Endodermal cell (in vitro differentiated cells): ENCODE measurements at places on chromosomes 7 and 10.

- DNase-seq: no peak
These were observed 185.2 kb downstream of the WDR37 start for GRCh38 chr10:1241322-1241890.

DNA sequence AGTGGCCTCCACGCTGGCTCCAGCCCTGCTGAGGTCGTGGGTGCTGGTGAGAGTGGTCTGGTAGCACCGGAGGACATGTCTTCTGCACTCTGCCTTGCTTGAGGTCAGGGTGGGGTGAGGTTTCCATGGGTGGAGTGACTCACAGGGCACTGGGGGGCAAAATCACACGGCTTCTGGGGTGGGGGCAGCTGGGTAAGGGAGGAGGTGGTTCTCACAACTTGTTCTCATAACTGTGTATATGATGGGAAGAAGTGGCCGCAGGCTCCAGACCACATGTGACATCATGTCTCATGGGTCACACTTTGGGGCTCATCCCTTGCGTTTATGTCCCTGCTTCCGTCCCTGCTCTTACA lies 884 bp upstream of the PRF1 start:
- no peak for DNase-seq

DNA sequence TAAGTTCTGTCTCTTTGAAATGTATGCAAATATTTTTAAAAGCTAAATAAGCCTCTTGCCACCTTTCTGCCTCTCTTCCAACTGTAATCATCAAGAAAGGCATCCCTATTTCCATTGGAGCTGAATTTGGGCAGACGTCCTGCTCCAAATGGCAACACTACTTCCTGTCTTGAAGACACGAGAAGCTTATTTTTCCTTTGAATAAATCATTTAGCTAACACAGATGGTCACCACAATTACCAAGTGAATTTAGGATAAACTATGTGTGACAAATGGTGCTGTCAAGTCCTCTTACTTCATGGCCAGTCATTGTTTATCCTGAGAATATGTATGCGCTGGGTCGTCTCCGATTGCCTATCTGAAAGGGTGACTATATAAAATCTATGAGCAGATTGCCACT lies 268.0 kb downstream of the ANKRD7 start:
- no peak for DNase-seq

GRCh38 chr7:148325208-148325607 lies 265.4 kb upstream of the C7orf33 start:
- DNase-seq: no peak

- DNase-seq: peak; percentile 41
These were observed 345.2 kb upstream of the SHH start for GRCh38 chr7:156157409-156158012.

- no peak for DNase-seq
These were observed 24.8 kb downstream of the PCBD1 start for GRCh38 chr10:70863470-70864160.

GRCh38 chr7:150384406-150385301 lies 5.5 kb downstream of the ZNF775 start:
- DNase-seq: peak; percentile 50

GRCh38 chr10:68208424-68209042 lies 23.4 kb downstream of the ATOH7 start:
- peak; percentile 95 for DNase-seq
